ENCODE measurements at places on chromosomes 6 and 20.

DNA sequence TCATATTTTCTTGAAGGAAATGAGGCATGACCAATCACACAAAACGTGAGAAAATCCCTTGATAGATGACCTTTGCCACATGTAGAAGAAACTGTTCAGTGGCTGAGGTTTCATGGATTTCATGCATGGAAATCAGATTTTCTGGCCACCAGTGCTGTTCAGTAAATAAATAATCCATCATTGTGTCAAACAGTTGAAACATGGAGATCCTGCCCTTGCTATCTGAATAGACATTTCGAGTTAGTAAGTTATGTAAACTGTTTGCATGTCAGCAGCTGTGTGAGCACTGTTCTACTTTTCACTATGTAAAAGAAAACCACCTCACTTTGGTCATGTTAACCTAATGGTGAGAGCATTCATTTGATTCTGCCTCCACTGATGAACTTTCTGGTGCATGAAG lies 793.9 kb upstream of the EPHA7 start:
- DNase-seq: no peak

DNA sequence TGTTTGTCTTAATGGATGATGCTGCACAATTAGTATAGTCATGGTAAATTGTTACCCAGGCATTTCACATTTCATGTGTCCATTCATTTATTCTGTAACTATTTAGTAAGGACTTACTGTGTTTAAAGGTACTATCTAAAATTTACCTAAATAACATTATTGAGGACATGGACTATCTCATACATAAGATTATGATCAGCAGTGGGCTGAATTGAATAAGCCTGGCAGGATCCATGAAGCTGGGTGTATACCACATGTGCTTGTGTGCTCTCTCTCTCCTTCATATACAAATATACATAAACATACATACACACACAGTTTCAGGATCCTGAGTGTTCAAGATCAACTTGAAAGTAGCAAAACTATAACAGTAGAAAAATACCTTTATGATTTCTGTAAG lies 595.4 kb downstream of the EPM2A start:
- DNase-seq: no peak

DNA sequence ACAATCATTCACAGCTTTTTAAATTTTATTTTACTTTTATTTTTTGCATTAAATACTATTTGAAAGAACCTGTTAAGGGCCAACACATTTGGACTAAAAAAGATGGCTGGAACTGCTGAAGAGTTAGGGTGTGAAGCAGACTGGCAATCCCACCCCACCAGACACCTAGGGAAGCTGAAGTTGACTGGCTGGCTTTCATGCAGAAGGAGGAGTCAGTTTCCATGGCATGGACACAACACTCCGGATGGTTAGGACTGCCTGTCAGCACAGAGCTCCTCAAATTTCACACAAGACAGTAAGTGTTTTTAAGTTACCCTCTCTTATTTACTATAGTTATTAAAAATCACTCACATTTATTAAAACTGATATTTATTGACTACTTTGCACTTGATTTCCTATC lies at the start of gene ANKRD66:
Gene ANKRD66, plus strand, starts transcription at position 238 of the 400 bp plus-strand sequence. CDS start 5,016 bp downstream, outside the sequence.
- no peak for DNase-seq

DNA sequence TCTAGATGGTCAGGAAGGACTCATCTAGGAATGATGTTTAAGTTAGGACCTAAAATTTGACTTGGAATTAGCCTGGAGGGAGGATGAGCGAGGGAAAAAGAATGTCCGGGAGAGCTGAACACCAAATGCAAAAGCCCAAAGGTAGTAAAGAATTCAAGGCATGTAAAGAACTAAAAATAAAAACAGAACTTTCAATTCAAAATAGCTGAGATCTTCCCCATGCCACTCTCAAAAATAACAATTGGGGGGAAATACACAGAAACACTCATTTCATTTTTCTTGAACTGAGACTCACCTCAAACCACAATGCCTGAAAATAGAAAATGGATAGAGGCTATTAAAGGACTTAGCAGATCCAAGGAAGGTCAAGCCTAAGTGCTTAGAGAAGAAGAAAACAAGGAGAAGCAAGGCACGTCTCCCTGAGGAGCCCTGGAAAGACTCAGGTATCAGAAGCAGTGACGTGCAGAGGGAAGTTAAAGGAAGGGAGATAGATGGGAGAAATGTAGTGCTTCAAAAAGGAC lies 10.4 kb downstream of the PXT1 start:
- DNase-seq: no peak

- DNase-seq: no peak
Measured at GRCh38 chr20:58991715-58992114, 10.7 kb downstream of the NELFCD start.

- no peak for DNase-seq
Measured at GRCh38 chr20:1998715-1999114, 4.9 kb upstream of the PDYN start.
